ENCODE measurements at places on chromosomes 13 and 19. TPM values are rescaled to one million over a fixed set of nuclear protein-coding genes. Genes with fewer than 3 reads are reported as not detected.

Gene ZNF446
- total RNA-seq, result 8.7 TPM

Gene PTPRH
- total RNA-seq, result 3.9 TPM

Gene TMPRSS9
- total RNA-seq, result not detected

Gene SIAH3
- not detected for total RNA-seq

DNA sequence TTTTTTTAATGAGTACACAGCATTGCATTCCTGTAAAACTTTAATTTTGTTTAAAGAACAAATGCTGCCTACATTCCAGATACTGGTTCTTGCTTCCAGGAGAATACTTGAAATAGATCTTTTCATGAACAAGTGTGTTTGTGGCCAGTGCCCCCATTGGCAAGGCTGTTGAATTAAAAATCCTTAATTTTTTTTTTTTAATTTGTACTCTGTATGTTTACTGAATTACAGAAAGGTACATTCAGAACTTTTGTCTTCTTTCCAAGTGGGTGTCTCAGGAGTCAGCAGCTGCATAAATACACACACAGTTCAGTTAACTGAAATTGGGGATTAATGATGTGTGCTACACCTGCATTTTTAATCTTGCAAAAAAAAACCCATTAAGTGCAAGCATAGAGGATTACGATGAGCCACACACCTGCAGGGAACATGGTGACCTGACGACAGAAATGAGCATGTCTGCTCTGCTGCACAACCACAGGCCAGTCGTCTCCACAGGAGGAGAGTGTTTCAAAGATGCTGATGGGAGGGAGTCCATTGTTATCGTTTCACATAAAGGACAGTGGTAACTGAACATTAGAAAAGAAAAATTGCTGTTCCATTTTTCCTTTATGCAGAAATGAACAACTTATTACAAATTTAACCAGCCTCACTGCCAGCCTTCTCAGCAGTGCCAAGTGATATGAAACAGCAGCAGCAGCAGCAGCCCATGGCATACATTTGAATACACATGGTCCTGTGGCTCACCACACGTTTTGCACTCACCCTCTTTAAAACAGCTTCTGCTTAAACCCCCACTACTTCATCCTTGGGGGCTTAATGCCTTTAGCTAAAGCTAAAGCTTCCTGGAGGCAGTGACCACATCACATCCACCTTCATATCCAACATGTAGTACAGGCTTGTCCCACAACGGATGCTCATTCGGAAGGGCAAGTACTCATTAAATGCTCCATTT lies 72.3 kb upstream of the RFC3 start:
- no peak for DNase-seq

DNA sequence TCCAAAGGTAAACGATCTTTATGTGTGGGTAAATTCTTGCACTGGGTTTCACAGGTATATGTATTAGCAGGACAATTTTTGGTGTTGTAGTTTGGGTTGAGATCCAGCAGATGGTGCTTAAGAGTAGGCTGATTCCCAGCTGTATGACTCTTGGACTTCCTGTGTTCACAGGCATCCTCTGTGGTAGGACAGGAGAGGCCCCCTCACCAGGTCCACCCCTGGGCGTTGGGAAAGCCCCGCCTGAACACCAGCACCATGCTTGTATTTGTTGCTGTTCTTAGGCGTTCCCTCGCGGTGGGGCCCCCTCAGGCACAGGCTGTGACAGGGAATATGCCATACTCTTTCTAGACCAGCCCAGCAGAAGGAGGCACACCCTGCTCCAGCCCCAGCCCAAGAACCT lies 49.5 kb upstream of the PCDH17 start:
- DNase-seq, result no peak

Measured in fibroblast of villous mesenchyme (primary cell).